ENCODE measurements at places on chromosomes 16 and 17.
A peak's percentile ranks its signal among the peaks of the same experiment; 100 is the strongest.

GRCh38 chr17:17790637-17791464, 45.9 kb downstream of the SREBF1 start:
- DNase-seq = no peak

DNA sequence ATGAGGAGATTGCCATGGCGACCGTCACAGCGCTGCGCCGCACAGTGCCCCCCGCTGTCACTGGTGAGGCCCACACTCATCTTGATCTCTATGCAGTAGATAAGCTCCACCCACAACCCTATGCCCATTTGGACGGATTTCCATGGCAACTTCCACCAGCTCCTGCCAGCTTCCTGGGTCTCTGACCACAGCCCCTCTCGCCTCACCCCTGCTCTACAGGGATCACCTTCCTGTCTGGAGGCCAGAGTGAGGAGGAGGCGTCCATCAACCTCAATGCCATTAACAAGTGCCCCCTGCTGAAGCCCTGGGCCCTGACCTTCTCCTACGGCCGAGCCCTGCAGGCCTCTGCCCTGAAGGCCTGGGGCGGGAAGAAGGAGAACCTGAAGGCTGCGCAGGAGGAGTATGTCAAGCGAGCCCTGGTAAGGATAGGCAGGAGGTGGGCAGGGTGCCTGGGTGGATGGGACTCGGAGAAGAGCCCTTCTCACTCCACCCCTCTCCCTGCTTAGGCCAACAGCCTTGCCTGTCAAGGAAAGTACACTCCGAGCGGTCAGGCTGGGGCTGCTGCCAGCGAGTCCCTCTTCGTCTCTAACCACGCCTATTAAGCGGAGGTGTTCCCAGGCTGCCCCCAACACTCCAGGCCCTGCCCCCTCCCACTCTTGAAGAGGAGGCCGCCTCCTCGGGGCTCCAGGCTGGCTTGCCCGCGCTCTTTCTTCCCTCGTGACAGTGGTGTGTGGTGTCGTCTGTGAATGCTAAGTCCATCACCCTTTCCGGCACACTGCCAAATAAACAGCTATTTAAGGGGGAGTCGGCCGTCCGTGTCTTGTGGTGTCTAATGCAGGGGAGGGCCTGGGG, 4.3 kb downstream of the ALDOA start:
- no peak for DNase-seq

- no peak for DNase-seq
Observed at GRCh38 chr16:87107201-87107600, 210.0 kb downstream of the C16orf95 start.

DNA sequence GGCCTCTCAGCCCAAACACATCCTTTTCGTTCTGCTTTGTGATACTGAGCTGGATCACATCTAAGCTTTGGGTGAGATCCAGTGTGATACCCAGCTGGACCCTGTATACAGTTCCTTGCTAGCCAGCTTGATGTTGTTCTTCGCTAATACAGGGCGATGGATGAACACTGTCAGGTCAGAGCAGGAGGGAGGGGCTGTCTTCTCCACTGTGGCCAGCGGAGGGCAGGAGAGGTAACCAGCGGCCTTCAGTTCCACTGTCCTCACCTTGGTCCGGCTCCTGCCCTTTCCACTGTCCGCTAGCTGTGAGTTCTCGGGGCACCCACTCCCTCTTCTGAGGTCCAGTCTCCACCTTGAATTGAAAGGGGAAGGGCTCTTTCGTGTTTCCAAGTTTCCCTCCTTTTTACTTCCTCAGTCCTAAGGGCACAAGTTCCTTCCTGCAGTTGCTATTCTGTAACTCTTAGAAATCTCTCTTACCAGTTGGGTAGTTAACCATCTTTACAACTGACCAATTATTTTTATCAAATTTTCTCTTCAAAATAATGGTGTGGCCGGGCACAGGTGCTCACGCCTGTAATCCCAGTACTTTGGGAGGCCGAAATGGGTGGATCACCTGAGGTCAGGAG, 3.0 kb upstream of the ZNF213 start:
- DNase-seq = no peak

GRCh38 chr17:66330646-66331037, 28.2 kb downstream of the PRKCA start:
- no peak for DNase-seq

DNA sequence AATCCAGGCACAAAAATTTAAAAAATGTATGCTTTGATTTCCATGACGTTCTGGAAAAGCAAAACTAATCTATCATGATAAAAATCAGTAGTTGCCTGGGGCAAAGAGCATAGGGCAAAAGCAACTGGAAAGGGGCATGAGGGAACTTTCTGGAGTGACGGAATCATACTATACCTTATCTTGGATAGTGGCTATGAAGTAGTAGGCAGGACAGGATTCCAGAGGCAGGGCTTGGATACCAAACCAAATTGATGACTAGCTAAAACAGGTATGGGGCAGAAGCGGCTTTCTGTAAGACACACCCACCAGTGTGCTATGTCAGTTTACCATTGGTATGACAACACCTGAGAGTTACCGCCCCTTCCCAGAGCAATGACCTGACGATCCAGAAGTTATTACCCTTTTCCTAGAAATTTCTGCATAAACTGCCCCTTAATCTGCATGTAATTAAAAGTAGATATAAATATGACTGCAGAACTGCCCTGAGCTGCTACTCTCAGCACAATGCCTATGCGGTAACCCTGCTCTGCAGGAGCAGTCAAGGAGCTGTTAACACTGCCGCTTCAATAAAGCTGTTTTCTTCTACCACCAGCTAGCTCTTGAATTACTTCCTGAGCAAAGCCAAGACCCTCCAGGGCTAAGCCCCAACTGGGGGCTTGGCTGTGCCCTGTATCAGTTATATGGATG, 56.7 kb downstream of the CFDP1 start:
- no peak for DNase-seq

DNA sequence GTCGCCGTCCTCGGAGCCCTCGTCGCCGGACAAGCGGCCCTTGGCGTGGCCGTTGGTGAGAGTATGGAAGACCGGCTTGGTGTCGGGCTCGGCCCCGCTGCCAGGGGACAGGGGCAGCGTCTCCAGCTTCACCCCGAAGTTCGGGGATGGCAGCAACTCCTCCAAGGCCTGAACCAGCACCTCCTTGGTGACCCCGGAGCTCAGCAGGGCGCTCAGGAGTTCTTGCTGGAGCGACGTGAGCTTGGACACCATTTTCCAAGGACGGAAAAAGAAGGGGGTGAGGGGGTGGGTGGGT, 279 bp downstream of the HNF1B start:
- no peak for DNase-seq

DNA sequence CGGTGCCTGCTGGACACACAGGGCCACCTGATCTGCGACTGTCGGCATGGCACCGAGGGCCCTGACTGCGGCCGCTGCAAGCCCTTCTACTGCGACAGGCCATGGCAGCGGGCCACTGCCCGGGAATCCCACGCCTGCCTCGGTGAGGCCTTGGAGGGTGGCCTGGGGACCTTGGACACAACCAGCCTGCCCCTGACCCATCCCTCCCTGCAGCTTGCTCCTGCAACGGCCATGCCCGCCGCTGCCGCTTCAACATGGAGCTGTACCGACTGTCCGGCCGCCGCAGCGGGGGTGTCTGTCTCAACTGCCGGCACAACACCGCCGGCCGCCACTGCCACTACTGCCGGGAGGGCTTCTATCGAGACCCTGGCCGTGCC, 1.4 kb downstream of the NTN3 start:
- DNase-seq = no peak

GRCh38 chr17:57679356-57679755, 65.7 kb downstream of the CCDC182 start:
- DNase-seq = no peak

GRCh38 chr16:65510850-65511249, 389.0 kb upstream of the CDH11 start:
- DNase-seq = no peak

DNA sequence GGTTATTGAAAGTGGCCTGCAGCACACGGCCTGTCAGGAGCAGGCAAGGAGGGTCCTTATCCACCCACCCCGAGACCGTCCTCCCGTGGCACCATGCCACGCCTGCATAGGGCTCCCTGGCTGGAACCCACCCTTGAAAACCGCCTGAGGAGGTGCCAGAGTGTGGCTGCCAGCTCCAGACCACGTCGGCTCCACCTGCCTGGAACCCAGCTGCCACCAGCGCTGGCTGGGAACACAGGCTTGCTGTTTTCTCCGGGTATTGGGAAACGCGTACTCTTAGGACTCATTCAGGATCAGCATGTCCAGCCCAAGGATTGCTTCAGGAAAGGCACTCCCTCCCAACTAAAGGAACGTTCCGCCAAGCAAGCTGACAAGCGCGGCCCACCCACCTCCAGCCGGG, 6.7 kb downstream of the ARL16 start:
- DNase-seq = no peak

DNA sequence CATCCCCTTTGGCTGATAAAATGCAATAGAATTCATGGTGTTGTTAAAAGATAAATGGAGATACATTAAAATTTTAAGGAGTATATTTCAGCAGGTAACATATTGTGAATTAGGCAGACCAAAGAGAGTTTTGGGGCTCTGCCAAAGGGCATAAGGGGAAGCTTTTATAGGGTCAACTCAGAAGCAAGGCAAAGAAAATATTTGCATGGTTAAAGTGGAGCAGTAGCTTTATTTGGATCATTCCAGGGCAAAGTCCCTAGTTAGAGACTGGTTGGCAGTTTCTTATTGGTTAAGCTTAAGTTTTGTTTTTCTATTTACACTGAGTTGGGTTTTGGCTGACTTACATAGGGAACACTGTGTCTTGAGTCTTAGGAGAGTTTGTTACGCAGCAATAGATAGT, 75.1 kb upstream of the CA10 start:
- DNase-seq = no peak

- no peak for DNase-seq
Observed at GRCh38 chr17:51674579-51675255, 414.4 kb downstream of the UTP18 start.

GRCh38 chr16:46848768-46849764, 18.1 kb upstream of the C16orf87 start:
- no peak for DNase-seq

GRCh38 chr17:49691677-49692191, 13.8 kb upstream of the SPOP start:
- DNase-seq = no peak

DNA sequence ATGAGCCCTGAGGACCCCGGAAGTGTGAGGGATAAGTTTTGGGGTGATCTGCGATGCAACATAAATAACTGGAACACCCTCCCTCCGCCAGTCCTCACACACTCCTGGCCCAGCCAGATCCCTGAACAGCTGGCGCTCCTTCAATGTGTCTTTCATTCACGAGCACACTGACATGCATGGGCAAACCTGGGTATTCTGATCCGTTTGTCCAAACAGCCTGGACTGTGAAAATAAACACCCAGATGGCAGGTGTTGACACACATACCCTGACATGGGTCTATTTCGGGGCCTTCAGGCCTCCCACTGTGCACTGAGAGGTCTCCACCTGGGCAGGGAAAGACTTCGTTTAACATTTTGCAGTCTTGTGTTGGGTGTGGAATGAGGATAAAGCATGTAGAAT, 3.0 kb upstream of the CPNE2 start:
- no peak for DNase-seq

DNA sequence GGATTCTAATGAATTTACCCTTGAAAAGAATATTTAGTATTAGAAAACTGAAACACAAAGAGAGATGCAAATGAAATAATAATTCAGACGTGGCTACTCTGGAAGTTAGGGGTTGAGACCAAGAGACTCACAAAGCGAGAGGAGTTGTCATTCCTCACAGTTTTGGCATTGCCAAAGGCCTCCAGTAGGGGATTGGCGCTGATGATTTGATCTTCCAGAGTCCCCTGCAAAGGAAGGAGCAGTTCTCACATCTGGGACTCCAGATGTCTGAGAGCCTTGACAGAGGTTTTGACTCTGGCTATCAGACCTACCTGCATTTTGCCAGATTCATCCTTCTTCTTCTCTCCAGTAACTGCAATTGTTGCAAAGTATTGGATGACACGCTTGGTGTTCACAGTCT, 6.6 kb downstream of the MYH8 start:
- no peak for DNase-seq

DNA sequence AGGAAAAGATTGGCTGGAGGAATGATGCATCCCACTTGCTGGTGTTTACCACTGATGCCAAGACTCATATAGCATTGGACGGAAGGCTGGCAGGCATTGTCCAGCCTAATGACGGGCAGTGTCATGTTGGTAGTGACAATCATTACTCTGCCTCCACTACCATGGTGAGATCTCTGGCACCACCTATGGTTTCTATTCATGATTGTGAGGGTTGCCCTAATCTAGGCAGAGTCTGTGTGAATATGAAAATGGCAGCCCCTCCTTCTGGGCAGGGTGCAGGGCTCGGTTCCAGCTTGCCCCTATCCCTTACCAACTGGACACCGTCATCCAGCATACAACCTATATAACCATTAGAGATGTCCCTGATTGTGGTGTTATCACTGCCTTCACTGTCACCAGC, 33.4 kb downstream of the ITGB3 start:
- DNase-seq = no peak

- DNase-seq = no peak
Observed at GRCh38 chr17:37774504-37774903, 29.6 kb upstream of the HNF1B start.

DNA sequence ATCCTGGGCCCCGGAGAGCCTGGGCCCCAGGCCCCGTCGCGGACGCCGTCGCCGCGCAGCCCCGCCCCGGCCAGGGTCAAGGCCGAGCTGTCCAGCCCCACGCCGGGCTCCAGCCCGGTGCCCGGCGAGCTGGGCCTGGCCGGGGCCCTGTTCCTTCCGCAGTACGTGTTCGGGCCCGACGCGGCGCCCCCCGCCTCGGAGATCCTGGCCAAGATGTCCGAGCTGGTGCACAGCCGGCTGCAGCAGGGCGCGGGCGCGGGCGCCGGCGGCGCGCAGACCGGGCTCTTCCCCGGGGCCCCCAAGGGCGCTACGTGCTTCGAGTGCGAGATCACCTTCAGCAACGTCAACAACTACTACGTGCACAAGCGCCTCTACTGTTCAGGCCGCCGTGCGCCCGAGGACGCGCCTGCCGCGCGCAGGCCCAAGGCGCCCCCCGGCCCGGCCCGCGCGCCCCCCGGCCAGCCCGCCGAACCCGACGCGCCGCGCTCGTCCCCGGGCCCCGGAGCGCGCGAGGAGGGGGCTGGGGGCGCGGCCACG, 36.8 kb upstream of the ZC3H18 start:
- peak; percentile 57 for DNase-seq

- peak; percentile 81 for DNase-seq
Observed at GRCh38 chr17:61809816-61810392, 53.4 kb downstream of the BRIP1 start.

- no peak for DNase-seq
Observed at GRCh38 chr17:27520491-27521185, 64.4 kb downstream of the KSR1 start.

DNA sequence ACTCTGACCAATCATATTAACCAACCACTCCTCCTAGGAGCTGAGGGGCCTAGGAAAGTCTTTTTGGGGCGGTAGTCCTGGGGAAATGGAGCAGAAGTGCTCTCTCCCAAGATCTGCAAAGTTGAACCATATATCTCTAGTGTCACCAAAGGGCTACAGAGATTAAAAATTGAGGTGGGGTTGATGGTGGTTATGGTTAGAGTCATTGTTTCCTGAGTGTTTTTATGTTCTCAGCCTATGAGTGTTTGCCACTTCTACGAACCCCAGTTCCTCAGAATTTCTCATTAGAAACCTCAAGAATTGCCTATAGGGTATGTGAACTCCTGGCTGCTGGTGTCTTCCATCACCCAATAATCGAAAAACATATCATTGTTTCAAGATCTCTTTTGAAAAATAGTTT, 217.8 kb downstream of the CDRT15L2 start:
- no peak for DNase-seq
